ENCODE measurements at places on chromosomes 11 and 22.

DNA sequence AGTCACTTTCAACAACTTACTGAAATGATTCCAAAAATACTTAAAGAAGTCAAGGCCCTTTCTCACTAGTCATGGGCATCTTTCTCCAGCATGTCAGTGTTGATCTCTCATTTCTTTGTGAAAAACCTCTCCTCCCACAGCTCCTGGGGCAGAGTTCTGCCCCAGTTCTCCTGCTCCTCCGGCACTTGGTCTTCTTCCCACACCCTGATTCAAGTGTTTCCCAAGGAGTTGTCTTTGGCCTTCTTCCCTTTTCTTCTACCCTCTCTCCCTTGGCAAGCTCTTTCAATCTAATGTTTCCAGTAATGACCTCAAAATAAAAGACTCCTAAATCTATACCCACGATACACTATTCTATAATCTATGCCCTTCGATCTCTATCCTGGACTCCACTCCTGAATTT is 42.1 kb upstream of the CCDC34 start:
- DNase-seq: no peak

GRCh38 chr11:72300268-72300667 is 56.3 kb upstream of the PHOX2A start:
- DNase-seq: no peak

GRCh38 chr22:47548953-47549740 is 786.7 kb downstream of the TBC1D22A start:
- DNase-seq: no peak

GRCh38 chr22:34299496-34299895 is 379.2 kb upstream of the LARGE1 start:
- DNase-seq: no peak

DNA sequence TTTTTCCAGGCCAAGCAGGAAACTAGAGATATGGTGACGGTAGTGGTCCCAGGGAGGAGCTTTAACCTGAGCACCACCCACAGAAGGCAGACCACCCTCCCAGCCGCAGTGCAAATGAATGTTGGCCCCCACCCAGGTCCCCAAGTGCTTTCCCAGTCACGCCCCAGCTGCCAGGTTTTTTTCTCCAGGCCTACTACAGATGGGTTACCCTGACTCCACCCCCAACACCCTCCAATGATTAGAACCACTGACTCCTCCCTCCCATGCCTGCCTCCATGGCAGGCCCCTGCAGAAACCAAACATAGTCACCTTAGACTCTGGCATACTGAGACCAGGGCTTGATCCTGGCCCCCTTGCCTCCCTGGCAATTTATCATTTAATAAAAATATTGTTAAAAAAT is 58.7 kb upstream of the CHST1 start:
- no peak for DNase-seq

DNA sequence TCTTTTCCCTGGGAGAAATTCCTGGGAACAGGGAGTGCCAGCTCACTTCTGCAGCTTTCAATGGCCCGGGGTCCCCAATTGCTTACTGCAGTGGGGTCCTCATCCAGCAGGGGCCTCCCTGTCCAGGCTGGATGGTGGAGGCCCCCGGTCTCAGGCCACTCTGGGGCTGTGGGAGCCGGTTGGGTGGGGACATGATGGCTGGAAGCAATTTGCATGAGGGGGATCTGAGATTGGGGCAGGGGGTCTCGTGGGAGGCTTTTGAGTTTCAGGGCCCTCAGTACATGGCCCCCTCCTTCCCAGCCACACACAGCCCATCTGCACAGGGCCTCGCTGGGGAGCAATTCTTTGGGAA is 25.2 kb downstream of the MRGPRD start:
- DNase-seq: no peak

- DNase-seq: no peak
These were observed 14.2 kb upstream of the TLCD5 start for GRCh38 chr11:120310870-120311269.

DNA sequence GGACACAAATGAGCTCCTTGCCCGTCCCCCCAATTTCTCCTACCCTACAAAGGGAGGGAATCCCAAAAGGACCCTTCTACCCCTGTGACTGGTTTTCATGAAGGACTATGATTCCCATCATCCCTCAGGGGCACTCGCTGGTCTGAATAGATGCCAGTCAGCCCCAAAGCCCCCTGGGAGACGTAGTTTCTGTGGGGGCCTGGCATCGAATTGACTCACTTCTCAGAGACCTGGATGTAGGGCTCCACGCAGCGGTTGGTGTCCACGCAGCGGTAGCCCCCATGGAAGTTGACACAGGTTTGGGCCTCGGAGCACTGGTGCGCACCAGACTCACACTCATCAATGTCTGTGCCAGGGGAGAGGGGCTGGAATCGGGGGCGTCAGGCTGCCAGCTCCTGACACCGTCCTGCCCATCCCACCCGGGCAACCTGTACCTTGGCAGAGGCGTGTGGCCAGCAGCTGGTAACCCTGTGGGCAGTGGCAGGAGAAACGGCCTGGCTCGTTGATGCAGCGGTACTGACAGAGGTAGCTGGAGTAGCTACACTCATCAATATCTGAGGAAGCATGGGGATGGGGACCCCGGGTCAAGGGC is 4.4 kb downstream of the EFEMP2 start:
- no peak for DNase-seq

- DNase-seq: no peak
These were observed 133.6 kb upstream of the PLET1 start for GRCh38 chr11:112394304-112394703.

DNA sequence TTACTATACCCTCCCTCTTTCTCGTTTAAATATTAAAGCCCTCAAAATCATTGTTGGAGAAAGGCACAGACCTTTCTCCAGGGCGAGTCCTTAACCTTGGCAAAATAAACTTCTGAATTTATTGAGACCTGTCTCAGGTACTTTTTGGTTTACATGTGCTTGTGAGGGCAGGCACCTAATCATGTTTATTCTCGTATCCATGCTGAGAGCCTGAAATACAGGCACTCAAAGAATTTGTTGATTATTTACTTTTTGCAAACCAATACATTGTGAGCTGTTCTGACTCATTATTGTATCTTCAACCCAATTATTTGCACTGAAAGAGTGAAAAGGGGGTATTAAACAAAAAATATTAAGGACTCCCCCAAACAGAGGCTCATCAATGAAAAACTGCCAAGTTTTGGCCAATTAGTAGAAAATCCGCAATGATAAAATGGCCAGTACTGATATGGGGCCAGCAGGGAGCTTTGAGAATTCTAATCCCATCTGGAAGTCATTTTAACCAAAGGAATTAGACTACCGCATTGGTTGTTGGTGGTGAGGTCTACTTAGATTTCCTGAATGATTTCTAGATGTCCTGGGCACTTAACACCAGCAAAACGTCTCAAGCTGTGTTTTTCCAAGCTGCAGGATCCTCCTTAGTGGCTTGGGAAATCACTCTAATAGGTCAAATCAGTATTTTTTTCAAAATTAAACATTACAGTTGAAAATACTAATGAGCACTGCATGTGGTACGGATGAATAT is 157.3 kb downstream of the SWAP70 start:
- DNase-seq: no peak

- no peak for DNase-seq
These were observed 57.8 kb downstream of the ATG16L2 start for GRCh38 chr11:72872012-72872411.

DNA sequence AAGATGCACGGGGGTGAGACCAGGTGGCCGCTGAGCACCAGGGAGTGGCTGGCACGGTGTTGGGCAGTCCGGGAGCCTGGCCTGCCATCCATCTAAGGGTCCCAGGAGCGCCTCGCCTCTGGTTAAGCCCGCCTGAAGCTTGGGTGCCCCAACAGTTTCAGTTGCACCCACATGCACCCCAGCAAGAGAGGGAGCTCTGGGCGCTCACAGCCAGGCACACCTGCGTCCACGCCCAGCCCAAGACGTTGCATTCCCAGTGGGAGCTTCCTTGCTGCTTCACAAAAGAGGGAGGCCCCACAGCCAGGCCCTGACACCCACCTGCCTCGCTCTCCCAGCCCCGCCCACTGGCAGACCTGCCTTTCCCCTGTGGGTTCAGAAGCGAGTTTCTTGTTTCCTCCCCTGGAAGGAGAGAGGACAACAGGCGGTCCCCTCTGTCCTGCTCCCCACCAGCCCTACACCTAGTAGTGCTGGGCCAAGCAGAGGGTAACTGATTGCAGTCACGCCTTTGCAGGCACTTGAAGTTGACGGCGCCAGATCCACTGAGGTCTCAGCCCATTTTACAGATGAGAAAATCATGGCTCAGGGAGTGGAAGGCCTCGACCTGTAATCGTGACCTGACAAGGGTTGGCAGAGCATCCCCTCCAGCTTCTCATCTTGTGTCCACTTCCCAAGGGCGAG is 35.4 kb downstream of the OSBPL5 start:
- DNase-seq: no peak

GRCh38 chr11:110160016-110160415 is 66.8 kb downstream of the ZC3H12C start:
- DNase-seq: no peak

GRCh38 chr22:28407645-28408044 is 272.0 kb downstream of the TTC28 start:
- no peak for DNase-seq

DNA sequence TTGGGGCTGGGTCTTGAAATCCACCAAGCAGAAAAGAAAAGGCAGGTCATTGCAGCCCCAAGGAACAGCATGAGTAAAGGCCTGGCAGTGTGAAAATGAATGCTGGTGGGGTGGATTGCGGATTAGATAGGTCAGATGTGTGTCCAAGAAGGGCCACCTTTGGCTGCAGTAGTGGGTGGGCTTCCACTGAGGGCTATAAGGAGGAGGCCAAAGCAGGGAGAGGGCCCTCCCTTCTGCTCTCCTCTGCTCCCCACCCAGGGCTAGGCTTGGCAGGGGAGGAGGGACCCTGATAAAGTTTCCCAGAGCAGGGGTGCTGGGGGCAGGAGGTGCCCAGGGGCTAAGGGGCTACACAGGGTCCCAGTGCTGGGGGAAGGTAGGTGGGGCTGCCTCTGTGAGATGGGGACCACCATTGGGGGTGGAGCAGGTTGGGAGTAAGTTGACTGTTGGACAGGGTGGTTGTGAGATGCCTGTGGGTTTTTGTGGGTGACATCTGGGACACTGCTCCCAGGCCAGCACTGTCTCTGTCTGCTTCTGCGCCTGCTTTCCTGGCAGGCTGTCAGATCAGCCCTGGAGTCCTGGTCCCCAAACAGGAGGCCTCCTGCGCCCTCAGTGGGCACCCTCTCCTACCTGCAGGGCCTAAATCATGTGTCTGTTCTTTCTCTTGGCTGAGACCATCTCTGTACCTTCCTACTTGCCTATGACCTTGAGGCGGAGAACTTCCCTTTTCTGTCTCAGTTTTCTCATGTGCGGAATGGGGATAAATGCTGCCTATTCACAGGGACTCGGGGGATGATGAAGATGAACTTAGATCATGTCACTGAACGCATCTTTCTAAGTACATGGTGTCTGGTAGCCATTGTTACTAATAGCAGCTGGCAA is 1.9 kb downstream of the CAPN5 start:
- DNase-seq: no peak

DNA sequence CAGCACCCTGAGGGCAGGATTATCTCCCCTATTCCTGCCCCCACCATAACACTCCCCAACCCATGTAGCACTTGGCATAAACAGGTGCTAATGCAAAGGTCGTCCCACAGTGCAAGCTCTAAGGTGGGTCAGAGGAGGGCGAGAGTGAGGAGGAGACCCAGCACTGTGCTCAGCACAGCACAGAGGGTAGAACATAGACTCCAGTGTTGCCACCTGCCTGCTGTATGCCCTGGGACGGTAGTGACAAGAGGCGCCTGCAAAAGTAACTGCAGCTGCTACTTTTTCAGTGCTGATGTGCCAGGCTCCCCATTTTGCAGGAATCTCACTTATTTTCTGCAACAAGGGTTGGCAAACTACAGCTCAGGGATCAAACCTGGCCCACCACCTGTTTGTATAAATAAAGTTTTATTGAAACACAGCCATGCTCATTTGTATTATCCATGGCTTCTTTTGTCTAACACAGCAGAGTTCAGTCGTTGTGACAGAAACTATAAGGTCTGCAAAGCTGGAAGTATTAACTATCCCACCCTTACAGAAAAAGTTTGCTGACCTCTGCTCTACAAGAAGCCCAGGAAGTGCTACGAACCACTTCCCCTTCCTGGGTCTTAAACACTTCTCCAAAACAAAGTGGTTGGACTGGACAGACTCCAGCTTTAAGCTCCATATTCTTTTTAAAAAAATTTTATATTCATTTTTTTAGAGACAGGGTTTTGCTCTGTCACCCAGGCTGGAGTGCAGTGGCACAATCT is 16.9 kb upstream of the CDC42BPG start:
- no peak for DNase-seq

DNA sequence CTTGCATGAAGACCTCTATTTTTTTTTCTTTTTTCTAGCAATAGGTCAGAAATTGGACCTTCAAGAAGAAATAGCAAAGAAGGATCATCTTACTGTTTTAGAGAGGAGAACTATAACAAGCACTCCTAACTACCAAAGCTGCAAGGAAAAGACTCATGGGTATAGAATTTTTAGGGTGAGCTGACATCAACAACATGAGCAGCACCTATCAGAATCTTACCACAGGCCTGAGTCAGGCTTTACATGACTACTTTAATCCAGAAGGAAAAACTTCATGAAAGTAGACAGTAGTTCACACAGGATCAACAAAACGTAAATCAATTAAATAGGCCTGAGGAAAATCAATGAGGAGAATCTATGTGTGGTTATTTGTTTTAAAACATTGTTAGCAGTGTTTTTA is 130.5 kb downstream of the FAM76B start:
- no peak for DNase-seq

DNA sequence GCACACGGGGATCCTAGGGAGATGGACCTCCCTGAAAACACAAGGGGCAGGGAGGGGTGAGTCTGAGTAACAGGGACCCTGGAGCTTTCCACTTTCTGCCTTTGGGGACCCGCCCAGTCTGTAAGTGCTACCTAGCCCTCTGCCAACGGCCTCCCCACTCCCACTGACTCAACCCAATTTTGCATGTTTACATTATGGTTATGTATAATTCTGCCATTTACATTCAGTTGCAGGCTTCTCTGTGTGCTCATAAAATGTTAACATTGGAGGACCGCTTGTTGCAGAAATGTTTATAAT is 105.8 kb downstream of the DSCAML1 start:
- no peak for DNase-seq

GRCh38 chr11:125489166-125489565 is 6.9 kb downstream of the FEZ1 start:
- DNase-seq: no peak

DNA sequence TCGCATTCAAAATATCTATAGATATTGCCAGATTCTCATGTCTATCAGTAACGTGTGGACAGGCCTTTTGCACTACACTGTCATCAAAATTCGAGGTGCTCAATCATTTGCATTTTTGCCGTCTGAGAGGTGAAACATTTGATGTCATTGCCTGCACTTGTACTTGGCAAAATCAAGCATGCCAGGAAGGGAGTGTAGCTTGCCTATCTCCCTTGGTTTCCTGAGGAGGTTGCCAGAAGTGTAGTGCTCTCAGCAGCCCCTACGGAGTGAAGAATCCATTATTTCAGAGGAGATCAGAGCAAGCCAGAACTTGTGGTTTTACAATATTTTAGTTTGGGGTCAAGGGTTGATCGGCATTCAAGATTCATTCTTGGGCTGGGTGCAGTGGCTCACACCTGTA is 30.2 kb upstream of the APOL5 start:
- no peak for DNase-seq

- no peak for DNase-seq
These were observed 356.8 kb upstream of the CCDC179 start for GRCh38 chr11:23217072-23217471.
